ENCODE measurements at places on chromosomes 2 and 18.

DNA sequence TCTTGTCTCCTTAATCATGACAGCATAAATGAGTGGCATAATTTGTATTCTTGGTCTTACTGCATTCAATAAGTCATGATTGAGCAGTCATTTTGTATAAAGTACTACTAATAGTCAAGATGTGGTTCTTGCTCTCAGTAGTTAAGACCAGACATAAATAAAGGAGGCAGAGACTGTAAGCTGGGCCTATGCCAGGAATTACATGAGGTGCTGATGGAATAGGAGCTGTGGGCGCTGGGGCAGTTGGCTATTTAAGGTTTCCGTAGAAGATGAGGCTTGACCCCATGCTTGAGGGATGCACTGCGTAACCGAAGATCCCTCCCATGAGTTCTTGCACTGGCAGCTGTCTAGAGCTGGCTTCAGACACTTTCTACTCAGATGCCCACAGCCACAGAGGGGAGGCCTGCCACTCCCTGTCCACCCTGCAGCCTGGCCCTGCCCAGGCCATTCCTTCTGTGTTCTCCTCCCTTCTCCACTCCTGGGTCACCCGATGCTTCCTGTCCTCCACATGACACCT is 150.9 kb upstream of the REV1 start:
- no peak for DNase-seq

DNA sequence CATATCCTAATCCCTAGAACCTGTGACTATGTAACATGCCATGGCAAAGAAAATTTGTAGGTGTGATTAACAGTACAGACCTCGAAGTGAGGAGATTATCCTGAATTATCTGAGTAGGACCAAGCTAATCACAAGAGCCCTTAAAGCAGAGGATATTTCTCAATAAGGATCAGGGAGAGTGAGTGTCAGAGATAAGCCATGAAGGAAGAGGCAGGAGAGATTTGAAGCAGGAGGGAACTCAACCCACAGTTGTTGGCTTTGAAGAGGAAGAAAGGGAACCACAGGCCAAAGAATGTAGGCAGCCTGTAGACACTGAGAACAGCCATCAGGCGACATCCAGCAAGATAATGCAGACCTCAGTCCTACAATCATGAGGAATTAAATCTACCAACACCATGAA is 229.3 kb downstream of the NBAS start:
- no peak for DNase-seq

DNA sequence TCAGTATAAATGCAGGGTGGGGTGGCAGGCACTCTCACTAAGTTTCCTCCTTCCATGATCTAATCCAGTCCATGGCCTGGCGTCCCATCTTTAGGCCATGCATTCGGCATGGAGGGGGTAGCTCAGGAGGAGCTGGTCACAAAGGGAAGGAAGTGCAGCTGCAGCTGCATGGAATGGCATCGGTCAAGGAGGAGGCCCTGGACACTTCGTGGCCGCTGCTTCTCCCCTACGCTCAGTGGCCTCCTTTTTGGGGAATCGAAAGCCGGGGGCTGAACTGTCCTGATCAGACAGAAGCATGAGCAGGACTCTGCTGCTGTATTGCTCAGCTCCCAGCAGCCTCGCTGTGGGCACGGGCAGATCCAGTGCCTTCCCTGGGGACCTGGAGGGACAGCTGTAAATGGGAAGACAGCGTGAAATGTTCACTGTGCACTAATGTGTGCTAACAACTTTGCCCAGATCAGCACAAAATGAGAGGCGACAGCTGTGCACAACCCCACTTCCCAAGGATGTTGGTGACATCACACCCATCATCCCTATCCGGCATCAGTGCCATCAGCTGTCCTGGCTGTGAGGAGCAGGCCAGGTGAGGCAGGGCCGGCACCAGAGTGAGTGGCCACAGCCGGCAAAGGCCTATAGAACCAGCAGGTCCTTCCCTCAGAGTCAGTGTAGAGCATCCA is 520.1 kb upstream of the RAB6C start:
- no peak for DNase-seq

DNA sequence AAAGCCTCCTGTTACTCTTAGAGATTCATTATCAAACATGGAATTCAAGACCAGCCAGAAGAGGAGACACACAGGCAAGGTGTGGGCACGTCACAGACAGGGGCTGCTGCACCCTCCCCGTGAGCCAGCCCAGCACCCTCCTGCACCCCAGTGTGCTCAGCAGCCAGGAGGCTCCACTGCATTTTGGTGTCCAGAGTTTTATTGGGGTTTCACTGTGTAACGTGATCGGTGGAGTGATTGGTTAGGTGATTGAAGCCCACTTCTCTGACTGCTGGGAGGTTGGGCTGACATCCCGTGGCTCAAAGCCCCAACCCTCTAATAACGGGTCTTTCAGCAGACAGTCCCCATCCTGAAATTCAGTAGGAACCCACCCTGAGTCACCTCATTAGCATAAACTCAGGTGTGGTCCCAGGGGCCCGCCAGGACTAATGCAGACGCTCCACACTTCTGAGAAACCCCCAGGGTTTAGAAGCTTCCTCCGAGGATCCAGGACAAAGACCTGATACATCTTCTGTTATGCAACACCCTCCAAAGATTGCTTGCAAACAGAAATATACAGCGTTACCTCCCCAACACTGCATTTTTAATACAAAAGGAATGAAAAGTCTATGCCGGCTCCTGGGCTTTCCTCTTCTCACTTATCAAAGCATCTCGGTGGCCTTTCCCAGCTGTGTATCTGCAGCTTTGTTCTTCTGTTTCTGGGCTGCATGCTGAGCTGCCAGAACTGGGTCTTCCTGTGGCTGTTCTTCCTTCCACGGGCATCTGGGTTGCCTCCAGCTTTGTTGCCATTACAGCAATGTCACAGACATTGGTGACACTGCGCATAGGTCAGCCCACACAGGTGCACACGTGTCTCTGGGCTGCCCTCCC is 43.7 kb upstream of the SNED1 start:
- DNase-seq: no peak

DNA sequence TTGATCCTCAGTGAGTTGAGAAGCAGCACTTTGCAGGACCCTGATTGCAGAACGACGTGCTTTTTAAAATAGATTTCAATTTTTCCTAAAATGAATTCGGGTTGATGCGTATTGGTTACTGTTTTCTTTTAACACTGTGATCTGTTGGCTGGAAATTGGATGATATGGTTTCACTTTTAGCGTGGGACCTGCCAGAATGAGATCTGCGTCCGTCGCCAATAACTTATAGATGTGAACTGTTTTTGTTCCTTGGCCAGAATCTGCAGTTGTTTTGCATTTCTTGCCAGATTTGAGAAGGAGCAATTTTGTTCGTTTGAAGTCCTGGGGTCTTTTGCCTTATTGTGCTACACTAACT is 703 bp downstream of the UGGT1 start:
- DNase-seq: no peak

DNA sequence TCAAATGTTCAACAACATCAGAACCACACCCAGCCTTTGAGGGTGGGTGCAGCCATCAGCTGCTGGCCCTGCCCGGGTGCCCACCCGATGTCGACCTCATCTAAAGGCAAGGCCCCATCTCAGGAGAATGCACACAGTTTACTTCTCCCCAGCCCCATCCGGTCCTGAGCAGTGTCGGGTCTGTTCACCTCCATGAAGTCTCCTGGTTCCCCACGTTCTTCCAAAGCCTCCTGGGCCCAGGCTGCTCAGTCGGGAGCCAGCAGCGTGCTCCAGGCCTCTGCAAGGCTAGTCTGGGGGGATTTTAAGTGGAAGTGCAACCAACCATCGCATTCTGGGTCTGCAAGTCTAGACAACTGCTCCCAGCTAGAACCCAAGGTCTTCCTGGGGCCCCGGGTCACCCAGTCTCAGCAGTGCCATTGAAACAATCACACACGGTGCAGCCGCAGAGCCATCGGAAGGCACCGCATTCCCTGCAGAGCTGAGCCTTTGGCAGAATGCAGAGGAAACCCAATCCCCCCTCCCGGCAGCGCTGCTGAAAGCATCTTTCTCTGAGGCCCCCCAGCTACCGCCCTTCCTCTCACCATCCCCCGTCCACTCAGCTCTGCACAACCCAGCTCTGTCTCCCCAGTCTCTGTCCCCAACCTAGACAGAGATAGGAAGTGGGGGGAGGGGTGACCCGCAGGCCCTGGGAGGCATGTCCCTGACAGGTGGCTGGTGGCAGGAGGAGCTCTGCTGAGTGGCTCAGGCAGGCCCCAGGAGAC is 8.5 kb downstream of the ESPNL start:
- DNase-seq: peak; percentile 27

GRCh38 chr18:78319961-78320360 is 659.7 kb upstream of the SALL3 start:
- DNase-seq: no peak

DNA sequence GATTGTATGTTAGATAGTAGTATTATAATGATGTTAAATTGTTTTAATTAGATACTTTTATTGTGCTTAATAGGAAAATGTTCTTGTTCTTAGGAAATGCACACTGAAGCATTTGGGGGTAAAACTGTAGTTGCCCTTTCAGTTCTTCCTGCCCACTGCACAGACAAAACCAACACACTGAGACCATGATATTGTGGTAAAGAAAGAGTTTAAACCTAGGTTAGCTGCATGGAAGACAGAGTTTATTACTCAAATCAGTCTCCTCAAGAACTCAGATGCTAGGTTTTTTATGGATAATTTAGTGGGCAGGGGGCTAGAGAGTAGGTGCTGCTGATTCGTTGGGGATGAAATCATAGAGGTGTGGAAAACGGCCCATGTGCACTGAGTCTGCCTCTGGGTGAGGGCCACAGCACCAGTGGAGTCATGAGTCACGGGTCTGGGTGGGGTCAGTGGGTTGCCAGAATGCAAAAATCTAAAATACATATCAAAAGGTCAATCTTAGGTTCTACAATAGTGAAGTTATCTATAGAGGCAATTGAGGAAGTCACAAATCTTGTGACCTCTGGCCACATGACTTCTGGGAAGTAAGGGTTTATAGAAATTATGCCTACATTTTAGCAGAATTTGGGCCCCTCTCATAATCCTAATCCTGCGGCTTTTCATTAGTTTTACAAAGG is 283.4 kb upstream of the FBXO11 start:
- DNase-seq: no peak

DNA sequence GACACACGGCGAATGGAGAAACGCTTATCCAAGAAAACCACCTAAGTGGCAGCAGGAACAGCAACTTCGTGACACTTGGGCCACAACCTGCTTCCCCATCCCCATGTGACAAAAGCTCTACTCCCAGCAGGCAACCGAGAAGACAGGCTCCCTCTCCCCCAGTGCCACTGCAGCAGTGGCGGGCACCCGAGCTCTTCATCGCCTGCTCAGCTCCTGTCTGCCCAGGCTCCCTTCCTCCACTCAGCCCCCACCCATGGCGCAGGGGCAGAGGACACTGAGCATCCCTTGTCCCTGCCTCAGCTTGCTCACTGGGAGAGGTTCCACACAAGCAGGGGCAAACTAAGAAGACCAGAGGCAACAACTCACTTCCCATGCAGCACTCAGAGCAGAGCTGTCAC is 22.9 kb downstream of the SLC66A2 start:
- DNase-seq: no peak

GRCh38 chr2:164911832-164912231 is 43.5 kb downstream of the SLC38A11 start:
- no peak for DNase-seq

- no peak for DNase-seq
Measured at GRCh38 chr18:24500766-24501165, 40.3 kb downstream of the HRH4 start.

GRCh38 chr18:25953111-25953510 is 137.3 kb downstream of the SS18 start:
- no peak for DNase-seq

GRCh38 chr2:195494451-195494850 is 162.6 kb upstream of the SLC39A10 start:
- no peak for DNase-seq

GRCh38 chr18:59149007-59149406 is 9.3 kb downstream of the SEC11C start:
- DNase-seq: no peak

Data from activated CD4-positive, alpha-beta T cell treated with anti-CD3 and anti-CD28 coated beads, Interleukin-2, Interleukin-6, amounts not matched to agents 100 ng/mL and 50 ng/mL, durations not matched to agents 16 hours and 8 hours (primary cell).